Heart right ventricle (tissue), 16 donors: ENCODE measurements at places on chromosomes 11 and 22. TPM values are rescaled to one million over a fixed set of nuclear protein-coding genes. Genes with fewer than 3 reads are reported as not detected.

Gene DLG2
- polyA plus RNA-seq, result 1.9 TPM

Gene PPP1CA
- polyA plus RNA-seq, result 80.2 TPM

Gene UPK3A
- 0.48 TPM for polyA plus RNA-seq

Gene DEPDC5
- 7.8 TPM for polyA plus RNA-seq

DNA sequence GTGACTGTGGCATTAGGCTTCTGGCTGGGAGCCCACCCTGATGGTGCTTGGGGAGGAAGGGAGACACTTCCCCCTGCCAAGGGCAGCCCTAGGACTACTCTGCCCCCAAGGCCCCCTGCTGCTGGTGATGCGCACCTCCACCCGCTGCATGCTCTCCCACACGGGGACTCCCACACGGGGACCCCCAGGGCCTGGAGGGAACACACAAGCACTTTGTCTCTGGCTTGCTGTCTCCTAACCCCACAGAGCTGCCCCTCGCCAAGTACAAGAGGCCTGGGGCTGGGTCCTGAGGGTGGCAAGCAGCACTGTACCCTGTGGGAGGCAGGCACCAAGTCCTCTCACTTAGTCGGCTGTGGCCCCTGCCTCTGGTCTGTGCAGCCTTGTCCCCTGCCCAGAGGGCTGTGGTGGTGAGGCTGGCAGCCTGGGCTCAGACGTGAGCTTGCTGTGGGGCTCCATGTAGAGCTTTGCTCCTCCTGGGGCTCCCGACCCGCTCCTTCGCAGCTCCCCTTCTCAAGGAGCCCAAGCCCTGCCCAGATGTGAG lies 7.9 kb downstream of the LRRC75B start:
- no peaks in the 10 kb centered on the region for H3K36me3 ChIP-seq
- no peak overlapping the region for H3K27ac ChIP-seq
- peaks cover 14% of the 10 kb centered on the region for H3K4me1 ChIP-seq

- no peak overlapping the region for H3K27ac ChIP-seq
- no peaks in the 10 kb centered on the region for H3K4me1 ChIP-seq
- H3K27me3 ChIP-seq, result peaks cover 80% of the 10 kb centered on the region
- H3K4me3 ChIP-seq, result no peak overlapping the region
- no peaks in the 10 kb centered on the region for H3K36me3 ChIP-seq
Observed at GRCh38 chr11:44327730-44328129, 17.8 kb upstream of the ALX4 start.

- no peaks in the 10 kb centered on the region for H3K36me3 ChIP-seq
- no peak overlapping the region for H3K27ac ChIP-seq
- DNase-seq, result no peak
- no peaks in the 10 kb centered on the region for H3K27me3 ChIP-seq
- no peaks in the 10 kb centered on the region for H3K4me1 ChIP-seq
- no peak overlapping the region for H3K4me3 ChIP-seq
Observed at GRCh38 chr11:66906061-66906733, 49.3 kb downstream of the LRFN4 start.

- H3K4me3 ChIP-seq, result no peak overlapping the region
- H3K36me3 ChIP-seq, result no peaks in the 10 kb centered on the region
- no peaks in the 10 kb centered on the region for H3K27me3 ChIP-seq
Observed at GRCh38 chr22:33867118-33867866, 53.0 kb downstream of the LARGE1 start.

DNA sequence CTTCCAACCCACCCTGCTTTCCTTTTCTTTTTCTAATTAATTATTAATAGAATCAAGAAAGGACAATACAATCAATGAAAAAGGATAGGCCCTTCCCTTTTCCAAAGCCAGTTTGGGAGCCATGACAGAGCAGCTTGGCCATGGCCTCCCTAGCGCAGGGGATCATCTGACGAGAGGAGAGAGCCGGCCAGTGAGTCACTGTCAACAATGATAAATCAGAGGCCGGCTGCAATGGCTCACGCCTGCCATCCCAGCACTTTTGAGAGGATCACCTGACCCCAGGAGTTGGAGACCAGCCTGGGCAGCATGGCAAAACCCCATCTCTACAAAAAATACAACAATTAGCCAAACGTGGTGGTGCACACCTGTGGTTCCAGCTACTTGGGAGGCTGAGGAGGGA lies 27.5 kb upstream of the KRTAP5-7 start:
- DNase-seq, result no peak
- no peaks in the 10 kb centered on the region for H3K27me3 ChIP-seq
- peaks cover 49% of the 10 kb centered on the region for H3K36me3 ChIP-seq
- H3K4me3 ChIP-seq, result no peak overlapping the region
- no peak overlapping the region for H3K27ac ChIP-seq
- no peaks in the 10 kb centered on the region for H3K4me1 ChIP-seq
